ENCODE measurements at places on chromosomes 13 and 19.

- DNase-seq: no peak
Observed at GRCh38 chr13:49545661-49546060, 39.7 kb downstream of the RCBTB1 start.

DNA sequence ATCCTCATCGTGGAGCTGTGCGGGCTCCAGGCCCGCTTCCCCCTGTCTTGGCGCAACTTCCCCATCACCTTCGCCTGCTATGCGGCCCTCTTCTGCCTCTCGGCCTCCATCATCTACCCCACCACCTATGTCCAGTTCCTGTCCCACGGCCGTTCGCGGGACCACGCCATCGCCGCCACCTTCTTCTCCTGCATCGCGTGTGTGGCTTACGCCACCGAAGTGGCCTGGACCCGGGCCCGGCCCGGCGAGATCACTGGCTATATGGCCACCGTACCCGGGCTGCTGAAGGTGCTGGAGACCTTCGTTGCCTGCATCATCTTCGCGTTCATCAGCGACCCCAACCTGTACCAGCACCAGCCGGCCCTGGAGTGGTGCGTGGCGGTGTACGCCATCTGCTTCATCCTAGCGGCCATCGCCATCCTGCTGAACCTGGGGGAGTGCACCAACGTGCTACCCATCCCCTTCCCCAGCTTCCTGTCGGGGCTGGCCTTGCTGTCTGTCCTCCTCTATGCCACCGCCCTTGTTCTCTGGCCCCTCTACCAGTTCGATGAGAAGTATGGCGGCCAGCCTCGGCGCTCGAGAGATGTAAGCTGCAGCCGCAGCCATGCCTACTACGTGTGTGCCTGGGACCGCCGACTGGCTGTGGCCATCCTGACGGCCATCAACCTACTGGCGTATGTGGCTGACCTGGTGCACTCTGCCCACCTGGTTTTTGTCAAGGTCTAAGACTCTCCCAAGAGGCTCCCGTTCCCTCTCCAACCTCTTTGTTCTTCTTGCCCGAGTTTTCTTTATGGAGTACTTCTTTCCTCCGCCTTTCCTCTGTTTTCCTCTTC, 6.3 kb downstream of the MYADM start:
- DNase-seq: no peak

- peak; percentile 87 for DNase-seq
Observed at GRCh38 chr13:23505007-23505406, 65.2 kb upstream of the TNFRSF19 start.

DNA sequence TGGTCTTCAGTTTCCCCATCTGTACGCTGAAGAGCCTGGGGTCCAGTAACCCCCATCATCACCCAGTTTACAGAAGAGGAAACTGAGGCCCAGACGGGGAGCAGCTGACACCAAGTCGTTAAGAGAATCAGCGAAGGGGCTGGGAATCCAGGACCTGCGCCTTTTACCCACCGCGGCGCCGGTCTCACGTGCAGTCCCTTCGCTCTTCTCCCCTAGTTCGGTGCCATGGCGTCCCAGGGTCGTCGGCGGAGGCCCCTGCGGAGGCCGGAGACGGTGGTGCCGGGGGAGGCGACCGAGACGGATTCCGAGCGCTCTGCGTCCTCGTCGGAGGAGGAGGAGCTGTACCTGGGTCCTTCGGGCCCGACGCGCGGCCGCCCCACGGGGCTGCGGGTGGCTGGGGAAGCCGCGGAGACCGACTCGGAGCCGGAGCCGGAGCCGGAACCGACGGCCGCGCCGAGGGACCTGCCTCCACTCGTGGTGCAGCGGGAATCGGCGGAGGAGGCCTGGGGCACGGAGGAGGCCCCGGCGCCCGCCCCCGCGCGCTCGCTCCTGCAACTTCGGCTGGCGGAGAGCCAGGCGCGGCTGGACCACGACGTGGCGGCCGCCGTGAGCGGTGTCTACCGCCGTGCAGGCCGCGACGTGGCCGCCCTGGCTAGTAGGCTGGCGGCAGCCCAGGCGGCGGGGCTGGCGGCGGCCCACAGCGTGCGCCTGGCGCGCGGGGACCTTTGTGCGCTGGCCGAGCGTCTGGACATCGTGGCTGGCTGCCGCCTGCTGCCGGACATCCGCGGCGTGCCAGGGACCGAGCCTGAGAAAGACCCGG, 698 bp downstream of the BLOC1S3 start:
- peak; percentile 46 for DNase-seq

GRCh38 chr13:20831933-20832332, 58.2 kb upstream of the EEF1AKMT1 start:
- DNase-seq: no peak

DNA sequence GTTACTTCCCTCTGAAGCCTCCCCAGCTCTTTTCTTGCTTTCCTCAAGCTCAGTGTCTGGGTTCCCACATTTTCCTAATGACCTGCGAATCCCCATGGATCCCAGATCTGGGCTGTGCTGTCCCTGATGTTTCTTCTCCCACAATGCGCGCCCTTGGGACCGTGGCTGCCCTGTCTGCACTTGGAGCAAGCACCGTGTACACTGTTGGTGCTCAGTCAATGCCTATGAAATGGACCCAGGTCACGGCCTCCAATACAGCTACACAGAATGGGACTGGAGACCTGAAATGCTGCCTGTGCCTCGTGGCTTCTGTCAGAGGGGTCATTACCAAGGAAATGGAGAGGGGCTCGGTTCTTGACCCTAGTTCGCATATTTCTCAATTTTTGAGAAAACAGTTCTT, 160.1 kb upstream of the SOX1 start:
- DNase-seq: no peak

GRCh38 chr13:42544246-42544926, 29.6 kb upstream of the TNFSF11 start:
- DNase-seq: peak; percentile 1

- DNase-seq: no peak
Observed at GRCh38 chr13:39542361-39542760, 60.6 kb downstream of the LHFPL6 start.

DNA sequence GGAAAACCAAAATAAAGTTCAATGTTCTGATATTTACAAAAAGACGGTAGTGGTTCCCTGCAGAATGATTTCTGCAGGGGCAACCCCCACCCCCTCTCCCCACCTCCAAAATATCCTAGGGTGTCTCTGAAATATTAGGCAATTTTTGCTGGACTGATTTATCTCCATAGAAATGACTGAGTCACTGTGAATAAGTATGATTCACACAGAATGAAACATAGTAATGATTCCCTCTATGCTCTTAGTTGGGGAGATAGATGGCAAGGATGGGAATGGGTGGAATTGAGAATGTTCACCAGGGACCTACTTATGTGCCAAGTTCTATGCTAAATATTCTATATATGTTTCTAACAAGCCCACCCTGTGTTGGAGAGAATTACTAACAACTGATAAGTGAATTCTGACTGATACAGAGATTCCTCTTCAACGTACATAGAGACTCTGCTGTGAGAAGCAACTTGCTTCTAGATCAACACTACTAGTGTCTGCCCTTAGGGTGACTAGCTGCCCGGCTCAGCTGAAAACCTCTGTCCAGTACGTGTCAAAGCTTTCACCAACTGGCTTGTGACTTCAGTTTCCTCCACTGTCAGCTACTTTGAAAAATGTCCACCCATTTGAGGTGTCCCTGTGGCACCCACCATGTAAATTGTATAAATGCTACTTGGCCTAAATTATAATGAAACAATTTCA, 38.4 kb upstream of the RAP2A start:
- DNase-seq: peak; percentile 37

- DNase-seq: no peak
Observed at GRCh38 chr13:27966641-27967202, 2.4 kb downstream of the CDX2 start.

DNA sequence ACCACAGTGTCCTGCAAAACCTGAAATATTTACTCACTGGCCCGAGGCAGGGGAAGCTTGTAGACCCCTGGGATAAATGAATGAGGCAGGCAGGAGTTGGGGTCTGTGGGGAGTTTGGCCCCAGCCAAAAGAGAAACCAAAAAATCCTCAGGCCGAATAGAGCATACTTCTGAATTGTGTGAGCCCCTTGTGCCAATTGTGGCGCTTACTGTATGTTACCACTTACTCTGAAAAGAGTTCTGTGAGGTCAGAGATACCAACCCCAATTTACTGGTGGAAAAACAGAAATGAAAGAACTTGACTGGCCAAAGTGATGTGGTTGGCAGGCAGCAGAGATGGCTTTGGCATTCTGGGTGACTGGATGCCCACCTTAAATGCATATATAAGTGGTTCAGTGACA, 6.9 kb downstream of the CARM1 start:
- DNase-seq: no peak

GRCh38 chr19:2032296-2032941, 16.9 kb upstream of the BTBD2 start:
- DNase-seq: peak; percentile 89

DNA sequence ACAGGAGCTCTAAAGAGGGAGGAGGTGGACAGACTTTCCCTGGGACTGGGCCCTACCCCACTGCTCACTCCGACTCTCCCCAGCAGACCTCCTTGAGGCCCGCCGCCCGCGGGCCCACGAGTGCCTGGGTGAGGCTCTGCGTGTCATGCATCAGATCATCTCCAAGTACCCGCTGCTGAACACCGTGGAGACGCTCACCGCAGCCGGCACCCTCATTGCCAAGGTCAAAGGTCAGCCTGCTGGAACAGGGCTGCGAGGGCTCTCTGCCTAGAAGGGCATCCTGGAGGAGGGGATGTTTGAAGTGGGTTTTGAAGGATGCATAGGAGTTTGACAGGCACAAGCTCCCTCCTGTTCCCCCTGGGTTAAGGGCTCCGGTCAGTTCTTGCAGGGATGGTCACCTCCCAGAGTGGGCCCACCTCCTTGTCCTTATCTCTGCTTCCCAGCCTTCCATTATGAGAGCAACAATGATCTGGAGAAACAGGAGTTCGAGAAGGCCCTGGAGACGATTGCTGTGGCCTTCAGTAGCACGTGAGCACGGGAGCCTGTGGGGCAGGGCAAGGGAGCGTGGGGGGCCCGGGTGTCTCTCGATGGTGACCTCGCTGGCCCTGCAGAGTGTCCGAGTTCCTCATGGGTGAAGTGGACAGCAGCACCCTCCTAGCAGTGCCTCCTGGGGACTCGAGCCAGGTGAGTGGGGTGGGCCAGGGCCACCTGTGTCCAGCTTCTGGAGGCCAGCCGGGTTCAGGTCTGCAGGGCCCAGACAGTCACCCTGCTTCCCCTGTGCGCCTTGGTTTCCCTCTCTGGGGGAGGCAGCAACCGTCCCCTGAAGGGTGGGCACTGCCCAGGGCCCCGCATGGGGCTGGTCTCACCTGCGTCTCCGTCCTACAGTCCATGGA, 6.3 kb downstream of the ARHGAP45 start:
- no peak for DNase-seq

DNA sequence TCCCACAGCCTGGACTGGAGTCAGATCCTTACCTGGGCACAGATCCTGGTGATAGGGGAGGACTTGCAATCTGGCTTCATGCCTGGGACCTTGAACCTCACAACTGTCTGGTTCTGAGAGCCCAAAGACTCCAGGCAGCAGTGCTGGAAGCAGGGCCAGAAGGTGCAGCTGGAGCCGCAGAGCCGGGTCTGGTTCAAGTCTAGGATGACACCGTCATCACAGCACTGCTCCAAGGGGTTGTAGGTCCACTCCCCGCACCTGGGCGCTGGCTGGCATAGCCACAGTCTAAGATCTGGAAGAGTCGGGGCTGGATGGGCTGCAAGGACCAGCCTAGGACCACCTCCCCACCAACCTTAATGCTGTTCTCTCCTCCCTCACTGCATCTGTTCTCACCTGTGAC, 677 bp downstream of the IGFL4 start:
- DNase-seq: no peak

DNA sequence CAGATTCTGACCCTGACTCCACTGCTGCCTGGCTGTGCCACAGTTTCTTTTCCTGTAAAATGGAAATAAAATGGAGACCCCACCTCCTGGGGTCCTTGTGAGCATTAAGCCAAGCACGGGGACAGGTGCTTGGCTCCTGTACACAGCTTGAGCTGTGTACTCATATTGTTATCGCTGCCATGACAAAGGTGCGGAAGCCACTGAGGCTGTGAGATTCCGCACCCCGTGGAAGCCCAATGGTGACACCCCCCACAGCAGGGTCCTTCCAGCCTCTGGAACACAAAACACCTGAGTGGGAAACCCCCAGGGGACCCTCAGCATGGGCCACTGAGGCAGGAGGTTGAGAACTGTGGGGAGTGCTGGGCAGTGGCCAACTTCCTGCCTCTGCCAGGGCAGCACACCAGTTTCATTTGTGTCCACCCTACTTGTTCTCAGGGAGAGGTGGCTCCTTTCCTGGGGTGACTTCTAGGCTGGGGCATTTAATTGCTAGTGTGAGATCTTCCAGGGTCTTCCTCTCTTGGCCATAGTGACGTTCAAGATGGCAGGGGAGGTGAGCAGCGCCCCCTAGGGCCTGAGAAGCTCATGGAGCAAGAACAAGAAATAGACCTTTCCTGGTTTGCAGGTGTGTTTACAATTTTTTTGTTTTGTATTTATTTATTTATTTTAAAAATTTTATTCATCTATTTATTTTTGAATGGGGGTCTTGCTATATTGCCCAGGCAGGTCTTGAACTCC, 5.4 kb upstream of the JSRP1 start:
- no peak for DNase-seq

DNA sequence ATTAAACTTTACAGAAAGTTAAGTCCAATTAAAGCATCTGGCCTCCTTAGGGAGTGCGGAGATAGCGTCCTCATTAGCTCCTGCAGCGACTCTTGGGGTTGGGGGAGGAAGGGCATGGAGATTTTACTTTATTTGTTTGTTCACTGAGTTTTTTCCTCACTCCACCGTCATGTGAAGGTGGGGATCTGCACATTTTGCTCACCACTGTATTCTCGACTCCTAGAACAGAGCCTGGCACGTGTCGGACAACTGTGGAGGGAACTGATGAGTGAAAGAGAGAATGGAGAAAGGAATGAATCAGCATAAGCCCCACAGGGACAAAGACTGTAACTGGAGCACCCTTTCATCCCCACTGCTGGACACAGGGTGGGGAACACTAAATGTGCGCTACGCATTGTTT, 205.1 kb upstream of the TSHZ3 start:
- no peak for DNase-seq

DNA sequence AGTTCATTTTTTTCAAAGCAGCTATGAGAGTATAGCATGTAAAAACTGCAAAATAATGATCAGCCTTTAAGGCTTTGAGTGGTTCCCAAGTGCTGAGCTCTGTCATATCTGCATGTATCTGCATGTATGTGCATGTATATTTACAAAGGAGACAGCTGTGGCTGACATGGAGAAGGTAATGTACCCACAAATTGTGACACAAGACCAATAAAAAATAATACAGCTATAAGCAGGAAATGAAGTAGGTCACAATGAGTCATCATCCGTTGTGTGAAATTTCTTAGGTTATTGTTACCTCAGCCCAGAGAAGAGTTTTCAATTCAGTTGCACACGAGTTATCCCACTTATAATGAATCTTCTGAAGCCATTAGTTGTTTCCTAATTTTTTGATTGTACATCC, 60.9 kb upstream of the MED4 start:
- peak; percentile 45 for DNase-seq

DNA sequence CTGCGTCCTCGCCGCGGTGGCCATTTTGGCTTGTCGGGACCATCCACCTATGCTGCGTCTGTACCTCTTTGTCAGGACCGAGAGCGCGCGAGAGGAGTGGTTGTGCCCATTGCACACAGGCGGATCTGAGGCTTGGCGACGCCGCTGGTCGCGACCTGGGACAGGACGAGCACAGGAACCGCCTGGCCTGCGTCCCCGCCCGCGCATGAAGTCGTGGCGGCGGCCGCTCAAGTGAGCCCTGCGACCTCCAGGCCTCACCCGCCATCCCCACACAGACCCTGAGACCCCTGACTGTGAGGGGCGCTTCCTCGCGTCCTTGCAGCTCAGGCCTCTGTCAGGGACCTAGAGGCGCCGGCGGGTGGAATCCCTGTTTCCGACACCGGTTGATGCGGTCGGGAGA, 16.8 kb downstream of the ZNF586 start:
- no peak for DNase-seq
